ENCODE measurements at places on chromosomes 1 and 21.

GRCh38 chr1:1073743-1074587 is at the start of gene RNF223:
Gene RNF223, minus strand, starts transcription at chr1:1074306. Its CDS starts 1,740 bp downstream, at chr1:1072566.
- no peak for DNase-seq

DNA sequence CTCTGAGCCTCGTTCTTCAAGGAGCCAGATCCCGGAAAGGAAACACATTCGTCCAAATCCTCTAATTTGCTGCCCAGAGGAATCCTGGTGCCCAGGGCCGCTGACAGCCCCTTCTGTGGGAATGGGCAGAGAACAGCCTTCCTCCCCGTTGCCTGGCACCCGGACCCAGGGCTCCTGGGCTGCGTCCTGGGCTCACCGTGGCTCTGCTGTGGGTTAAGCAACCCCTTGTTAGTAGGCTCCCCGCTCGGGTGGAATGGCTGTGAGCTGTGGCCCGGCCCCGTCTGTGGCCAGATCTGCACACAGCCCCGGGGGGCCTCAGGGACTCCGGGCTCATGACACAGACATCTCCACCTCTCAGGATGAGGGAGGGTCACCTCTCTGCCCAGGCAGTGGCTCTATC is 122.9 kb upstream of the ARHGEF16 start:
- DNase-seq: no peak

GRCh38 chr1:239870194-239870593 is 221.5 kb upstream of the FMN2 start:
- DNase-seq: no peak

DNA sequence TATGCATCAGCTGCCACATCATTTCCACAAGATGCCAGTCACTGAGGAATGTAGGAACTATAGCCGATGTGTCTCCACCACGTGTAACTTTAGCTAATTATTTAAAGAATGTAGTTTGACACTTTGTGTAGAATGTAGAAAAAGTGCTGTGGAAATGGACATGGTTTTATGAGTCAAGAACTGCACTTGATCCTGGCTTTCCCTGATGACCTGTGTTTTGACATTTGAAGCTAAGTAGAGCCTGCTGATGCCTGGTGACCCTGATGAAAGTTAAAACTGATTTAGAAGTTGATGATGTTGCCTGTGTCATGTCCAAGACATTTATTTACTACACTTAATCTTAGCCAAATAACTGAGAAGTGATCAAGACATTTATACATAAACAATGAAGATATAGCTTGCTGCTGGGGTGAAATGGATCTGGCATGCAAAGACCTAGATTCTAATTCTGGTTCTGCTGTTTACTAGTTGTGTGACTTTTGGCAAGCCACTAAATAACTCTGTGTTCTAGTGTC is 4.4 kb upstream of the OSBPL9 start:
- no peak for DNase-seq

GRCh38 chr21:33133892-33134291 is 64.0 kb downstream of the OLIG1 start:
- no peak for DNase-seq

DNA sequence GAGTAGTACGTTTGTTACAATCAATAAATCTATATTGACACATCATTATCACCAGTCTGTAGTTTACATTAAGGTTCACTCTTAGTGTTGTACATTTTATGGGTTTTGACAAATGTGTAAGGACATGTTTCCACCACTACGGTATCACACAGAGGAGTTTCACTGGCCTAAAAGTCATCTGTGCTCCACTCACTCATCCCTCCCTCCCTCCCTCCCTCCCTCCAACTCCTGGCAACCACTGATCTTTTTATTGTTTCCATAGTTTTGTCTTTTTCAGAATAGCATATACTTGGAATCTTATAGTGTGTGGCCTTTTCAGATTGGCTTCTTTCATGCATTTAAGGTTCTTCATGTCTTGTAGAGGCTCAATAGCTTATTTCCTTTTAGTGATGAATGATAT is 44.1 kb upstream of the RHOU start:
- DNase-seq: no peak

GRCh38 chr1:174058624-174059023 is 36.5 kb upstream of the RC3H1 start:
- DNase-seq: no peak

- no peak for DNase-seq
Observed at GRCh38 chr1:74522148-74522547, 9.7 kb upstream of the LRRC53 start.

DNA sequence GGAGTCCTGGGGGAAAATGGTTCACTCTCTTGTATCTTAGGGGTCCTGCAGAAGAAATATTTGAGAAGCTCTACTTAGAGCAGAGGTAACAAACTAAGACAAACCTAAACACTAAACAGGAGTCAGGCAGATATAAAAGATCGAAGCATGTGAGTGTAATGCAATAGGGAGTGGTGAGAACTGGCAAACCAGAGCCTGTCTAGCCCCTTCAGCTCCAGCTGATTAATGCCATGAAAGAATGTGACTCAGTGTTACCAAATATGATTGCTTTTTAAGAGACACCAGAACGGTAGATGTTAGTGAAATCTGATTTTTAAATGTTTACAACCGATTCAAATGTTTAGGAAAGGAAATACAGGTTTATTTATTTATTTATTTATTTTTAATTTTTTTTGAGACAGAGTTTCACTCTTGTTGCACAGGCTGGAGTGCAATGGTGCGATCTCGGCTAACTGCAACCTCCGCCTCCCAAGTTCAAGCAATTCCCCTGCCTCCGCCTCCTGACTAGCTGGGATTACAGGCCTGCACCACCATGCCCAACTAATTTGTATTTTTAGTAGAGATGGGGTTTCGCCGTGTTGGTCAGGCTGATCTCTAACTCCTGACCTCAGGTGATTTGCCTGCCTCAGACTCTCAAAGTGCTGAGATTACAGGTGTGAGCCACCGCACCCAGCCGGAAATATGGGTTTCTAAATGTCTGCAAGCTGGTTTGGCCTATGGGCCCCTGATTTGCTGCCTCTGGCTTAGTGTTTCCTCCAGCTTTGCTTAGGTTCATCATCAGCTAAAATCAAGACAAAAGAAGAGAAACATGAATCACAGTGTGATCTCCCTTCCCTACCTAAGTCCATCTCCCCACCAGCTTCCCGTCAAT is 12.2 kb downstream of the TXNIP start:
- no peak for DNase-seq

DNA sequence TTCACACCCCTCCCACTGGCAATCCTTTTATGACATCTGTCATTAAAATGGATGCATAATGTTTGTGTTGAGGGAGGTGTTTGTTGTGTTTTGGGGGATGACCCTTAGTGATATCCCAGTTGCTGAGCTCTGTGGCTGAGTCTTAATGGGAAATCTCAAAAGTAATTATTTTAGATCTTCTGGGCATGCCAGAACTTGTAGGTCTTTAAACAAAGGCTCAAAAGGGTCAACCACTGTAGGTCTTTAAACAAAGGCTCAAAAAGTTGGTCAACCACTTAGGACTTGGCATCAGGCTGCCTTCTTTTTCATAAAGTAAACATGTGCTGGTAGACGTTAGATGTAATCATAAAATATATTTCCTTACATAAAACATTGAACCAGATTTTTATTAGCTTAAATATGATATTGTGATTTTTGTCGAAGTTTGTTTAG is 78.0 kb downstream of the CDC14A start:
- no peak for DNase-seq

DNA sequence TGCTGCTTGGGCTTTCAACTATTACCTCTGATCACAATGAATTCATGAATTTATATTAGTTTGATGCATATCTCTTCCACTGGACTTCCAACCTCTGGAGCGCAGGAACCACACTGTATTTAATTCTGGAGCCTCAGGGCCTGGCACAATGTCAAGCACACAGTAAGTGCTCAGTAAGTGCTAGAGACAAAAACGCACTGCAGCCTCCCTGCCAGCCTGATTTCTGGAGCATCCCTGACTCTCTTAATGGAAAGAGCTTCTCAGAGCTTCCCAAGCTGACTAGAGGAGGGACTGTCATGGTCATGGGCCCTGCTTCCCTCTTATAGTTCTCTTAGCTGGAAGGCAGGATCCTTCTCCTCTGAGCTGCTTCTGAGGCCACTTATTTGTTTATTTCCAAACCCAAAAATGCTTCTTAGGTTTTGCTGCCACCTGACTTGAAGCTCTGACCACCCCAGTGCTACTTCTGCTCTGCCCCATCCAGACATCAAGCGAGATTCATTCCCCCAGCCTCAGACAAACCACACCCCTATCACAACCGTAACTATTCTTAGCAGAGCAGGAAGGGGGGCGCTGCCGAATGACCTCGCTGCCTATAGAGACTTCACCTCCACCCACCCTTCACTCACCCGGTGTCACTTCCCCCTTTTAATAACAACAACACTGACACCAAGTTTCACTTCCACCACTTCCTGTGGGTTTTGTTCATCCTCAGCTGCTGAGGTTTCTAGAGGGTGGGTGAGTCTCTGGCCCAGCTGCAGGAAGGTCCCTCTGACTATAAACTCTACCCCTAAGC is 33.6 kb downstream of the NUAK2 start:
- DNase-seq: no peak

DNA sequence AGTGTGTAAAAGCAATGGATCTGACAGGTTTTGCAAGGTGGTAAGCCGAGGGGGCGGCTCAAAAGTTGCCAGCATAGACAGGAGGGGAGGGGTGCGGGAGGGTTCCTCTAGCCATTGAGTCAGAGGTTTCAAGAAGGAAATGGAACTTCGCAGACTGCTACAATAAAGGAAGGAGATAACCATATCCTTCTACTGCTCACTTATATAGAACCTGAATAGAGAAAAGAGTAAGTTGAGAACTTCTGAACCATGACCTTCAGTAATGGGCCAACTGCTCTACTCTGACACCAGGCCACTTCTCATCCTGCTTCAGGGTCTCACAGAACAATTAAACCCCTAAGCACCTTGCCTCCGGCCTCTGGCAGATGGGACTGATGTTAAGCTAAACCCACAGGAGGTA is 26.3 kb upstream of the BCAR3 start:
- no peak for DNase-seq

DNA sequence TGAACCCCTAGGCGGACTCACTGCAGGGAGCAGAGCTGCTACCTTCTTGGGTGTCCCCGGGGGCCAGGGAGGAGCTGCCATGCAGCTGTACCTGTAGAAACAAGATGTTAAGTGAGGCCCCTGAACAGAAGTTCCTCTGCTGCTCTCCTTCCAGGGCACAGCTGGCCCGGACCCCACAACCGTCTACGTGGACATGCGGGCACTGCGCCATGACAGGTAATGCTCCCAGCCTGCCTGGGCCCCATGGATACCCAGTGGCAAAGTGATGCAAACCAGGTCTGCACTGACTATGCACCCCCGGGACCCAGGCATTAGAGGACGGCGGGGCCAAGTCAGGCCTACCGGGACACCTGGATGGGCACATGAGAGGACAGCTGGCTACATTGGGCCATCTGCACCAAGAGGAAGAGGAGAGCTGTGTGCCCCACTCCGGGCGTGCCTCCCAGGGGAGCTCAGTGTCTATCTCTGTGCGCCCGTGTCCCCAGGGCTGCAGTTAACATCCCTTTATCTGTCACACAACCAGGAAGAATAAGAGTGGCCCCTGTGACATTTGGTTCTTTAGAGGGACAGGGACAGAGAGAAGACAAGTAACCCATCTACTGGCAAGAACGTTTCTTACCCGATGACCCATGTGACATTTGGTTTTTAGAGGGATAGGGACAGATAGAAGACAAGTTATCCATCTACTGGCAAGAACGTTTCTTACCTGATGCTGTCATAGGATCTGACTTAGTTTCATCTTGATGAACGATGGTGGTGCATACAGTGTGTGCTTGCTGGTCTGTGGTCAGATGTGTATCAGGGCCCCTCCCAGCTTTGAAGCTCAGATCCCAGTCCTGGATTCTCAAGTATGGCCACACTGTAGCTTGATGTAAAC is 44.1 kb downstream of the S100B start:
- no peak for DNase-seq

DNA sequence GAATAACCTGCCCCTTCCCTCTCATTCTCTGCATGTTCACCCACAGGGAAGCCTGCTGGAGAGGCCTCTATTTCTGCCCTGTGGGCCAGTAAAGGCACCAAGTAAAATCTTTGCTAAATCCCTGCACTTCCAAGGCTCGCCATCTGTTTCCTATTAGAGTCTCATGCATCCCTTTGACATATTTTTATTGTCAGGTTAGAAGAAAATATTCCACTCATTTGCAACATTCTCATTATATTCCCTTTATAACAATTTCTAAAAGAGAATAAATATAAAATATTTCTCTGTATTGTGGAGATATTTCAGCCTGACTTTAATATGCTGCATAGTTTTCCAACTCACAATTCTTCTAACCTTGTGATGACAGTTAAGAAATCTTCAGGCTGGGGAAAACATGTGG is 340.4 kb upstream of the VAMP3 start:
- DNase-seq: no peak

- DNase-seq: no peak
Observed at GRCh38 chr1:201786824-201787223, 42.1 kb upstream of the IPO9 start.

DNA sequence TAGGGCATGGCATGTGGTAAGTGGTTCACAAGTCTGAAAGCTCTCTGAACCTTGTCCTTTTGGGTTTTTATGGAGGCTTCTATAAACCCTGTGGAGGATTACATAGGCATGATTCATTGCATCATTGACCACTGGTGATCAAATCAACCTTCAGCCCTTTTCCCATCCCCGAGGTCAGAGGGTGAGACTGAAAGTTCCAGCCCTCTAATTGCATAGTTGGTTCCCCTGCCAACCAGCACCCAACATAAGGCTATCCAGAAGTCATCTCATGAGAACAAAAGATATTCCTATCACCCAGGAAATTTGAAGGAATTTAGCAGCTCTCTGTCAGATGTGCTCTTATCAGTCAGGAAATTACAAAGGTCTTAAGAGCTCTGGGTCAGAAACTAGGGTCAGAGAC is 89.5 kb upstream of the ARTN start:
- DNase-seq: no peak

DNA sequence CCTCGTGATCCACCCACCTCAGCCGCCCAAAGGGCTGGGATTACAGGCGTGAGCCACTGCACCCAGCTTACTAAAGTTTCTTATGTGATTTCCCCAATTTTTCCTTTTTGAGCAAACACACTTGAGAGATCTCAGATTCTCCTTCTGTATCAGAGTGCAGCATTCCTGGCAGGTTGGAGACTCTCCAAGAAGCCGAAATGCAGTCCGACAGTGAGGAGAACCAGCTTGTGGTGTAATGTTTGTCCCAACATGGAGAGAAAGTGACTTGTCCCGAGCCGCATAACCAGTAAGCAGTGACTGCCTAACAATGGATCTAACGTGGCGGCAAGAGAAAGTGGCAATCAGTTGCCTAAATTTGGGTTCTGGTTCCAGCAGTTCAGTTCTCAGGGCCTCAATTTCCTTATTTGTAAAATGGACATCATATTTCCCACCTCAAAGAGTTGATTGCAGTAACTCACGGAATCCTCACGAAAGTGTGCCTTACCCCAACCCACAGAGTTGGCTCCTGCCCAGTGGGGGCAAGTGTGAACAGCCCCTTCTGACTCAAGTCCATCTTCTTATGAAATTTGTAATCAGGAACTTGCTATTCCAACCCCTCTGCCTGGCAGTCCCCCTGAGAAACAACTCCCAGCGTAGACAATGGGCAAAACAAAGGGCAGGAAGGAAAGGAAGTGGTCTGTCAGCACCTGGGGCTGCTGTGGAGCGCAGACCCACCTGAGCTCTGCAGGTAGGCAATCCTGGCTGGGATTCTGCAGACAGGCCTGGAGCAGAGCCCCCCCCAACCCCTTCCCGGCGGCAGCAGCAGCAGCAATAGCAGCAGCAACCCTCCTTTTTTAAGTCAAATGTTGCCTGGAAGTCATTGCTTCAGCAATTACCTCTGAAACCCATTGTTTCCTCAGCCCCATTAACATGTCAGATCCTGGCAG is 223.6 kb upstream of the POU3F1 start:
- no peak for DNase-seq

Data from HEK293T (cell line).